ENCODE measurements at places on chromosomes 1 and 21. TPM values are rescaled to one million over a fixed set of nuclear protein-coding genes. Genes with fewer than 3 reads are reported as not detected.

LCE2C gene
- total RNA-seq: not detected

CA6 gene
- total RNA-seq: 0.24 TPM

ARHGEF2 gene
- total RNA-seq: 46.4 TPM

TMPRSS3 gene
- 1.3 TPM for total RNA-seq

DNA sequence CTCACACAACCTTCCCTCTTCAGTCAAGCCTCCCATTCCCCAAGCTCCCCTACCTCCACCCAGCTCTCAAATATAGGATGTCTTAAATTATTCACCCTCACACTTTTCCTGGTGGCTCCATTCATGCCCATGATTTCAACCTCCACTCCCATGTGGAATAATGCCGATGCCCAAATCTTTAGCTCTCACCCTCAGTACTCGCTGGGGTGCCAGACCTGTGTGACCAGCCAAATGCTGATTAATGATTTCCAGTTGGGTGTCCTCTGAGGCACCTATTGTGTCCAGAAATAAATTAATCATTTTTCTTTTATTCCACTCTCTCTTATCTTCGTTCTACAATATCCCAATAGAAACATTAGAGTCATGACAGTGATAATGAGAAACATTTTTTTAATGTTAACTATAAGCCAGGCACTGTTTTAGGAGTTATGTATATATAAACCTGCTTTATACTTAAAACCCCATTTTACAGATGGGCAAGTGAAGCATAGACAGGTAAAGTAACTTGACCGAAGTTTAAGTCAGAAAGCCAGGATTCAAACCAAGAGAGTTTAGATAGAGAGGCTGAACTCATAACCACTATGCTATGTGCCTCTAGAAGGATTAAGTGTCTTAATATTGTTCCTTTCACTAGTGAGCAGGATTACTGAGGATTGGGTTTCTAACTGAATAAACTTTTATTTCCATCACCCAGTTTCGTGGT is 209.7 kb downstream of the DUSP10 start:
- H3K27ac ChIP-seq: no peak overlapping the region
- no peaks in the 10 kb centered on the region for H3K36me3 ChIP-seq
- peaks cover 43% of the 10 kb centered on the region for H3K27me3 ChIP-seq
- no peak overlapping the region for H3K4me3 ChIP-seq
- no peaks in the 10 kb centered on the region for H3K4me1 ChIP-seq

DNA sequence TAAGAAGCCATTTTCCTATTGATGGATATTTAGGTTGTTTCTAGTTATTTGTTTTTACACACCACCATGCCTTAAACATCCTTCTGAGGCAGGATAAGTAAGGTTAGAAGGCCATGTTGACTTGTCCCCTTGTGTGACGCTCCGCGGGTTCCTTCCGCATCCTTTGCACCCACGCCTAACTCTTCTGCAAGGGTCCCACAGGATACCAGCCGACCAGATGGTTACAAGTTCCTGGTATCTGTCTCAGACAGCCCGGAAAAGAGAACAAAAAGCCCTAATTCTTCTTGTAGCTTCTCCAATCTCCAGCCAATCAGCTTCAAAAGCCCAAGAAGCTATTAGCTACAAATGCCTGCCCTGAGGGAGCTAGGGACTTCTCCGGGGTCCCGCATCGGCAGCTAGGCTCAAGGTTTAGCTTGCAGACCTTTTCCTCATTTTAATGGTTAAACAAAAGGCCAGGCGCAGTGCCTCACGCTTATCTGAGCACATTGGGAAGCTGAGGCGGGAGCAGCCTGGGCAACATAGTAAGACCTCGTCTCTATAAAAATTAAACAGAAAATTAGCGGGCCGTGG is 4.9 kb upstream of the OTUD3 start:
- H3K4me1 ChIP-seq: peaks cover 5% of the 10 kb centered on the region
- no peak overlapping the region for H3K4me3 ChIP-seq
- H3K27me3 ChIP-seq: peaks cover 16% of the 10 kb centered on the region
- no peak overlapping the region for H3K27ac ChIP-seq
- H3K36me3 ChIP-seq: no peaks in the 10 kb centered on the region
- no peak for DNase-seq

DNA sequence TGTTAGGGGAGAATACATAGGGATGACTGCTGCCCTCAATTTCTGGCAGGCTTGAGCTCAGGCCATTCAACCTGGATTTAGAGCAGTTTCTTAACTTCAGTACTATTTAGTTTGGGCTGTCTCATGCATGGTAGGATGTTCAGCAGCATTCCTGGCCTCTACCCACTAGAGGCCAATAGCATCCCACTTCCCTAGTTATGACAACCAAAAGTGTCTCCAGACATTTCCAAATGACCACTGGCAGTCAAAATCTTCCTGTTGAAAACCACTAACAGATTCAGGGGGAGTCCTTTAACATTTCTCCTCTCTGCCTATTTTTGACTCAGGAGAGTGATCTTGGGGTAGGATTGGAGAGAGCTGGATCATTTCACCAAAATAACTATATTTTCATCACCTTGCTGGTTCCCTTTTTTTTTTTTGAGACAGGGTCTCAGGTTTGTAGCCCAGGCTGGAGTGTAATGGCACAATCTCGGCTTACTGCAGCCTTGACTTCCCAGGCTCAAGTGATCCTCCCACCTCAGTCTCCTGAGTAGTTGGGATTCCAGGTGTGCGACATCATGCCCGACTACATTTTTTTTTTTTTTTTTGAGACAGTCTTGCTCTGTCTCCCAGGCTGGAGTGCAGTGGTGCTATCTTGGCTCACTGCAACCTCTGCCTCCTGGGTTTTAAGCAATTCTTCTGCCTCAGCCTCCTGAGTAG is 8.7 kb downstream of the GNAT2 start:
- no peaks in the 10 kb centered on the region for H3K27me3 ChIP-seq
- H3K36me3 ChIP-seq: no peaks in the 10 kb centered on the region

DNA sequence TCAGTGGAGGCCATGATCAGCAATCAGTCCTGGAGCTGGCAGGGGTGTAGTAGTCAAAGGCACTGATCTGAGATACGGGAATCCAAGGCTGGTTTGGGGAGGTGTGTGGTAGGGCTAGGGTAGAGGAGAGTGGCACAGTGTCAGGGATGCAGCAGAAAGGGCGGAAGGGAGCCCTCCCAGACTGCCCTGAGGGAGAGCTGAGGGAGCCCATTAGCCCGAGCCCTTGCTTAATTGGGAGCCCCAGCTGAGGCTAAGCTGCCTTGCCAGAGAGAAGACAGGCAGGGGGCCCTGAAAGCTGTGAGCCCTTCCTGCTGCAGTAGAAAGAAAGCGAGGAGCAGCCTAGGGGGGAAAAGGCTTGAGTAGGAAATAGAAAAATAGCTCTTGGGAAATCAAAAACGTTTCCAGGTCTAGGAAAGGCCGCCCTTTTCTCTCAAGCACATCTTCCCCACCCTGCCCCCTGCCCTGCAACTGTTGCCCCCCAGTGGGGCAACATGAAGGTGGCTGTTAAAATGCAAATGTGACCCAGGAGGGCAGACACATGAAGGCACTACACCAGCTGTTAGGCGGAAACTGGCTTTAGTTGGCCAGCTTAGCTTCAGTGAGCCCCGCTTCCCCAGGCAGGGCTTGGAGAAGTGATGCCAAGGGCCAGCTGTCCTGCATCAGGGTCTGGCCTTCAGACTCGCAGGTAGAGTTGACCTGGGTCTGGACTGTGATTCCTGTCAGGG is 106.2 kb downstream of the UCK2 start:
- peaks cover 4% of the 10 kb centered on the region for H3K27me3 ChIP-seq
- no peak for DNase-seq
- H3K27ac ChIP-seq: no peak overlapping the region
- no peak overlapping the region for H3K4me3 ChIP-seq
- no peaks in the 10 kb centered on the region for H3K4me1 ChIP-seq

GRCh38 chr1:47459253-47459788 is 21.5 kb downstream of the FOXD2 start:
- H3K4me3 ChIP-seq: no peak overlapping the region
- peaks cover 67% of the 10 kb centered on the region for H3K27me3 ChIP-seq
- DNase-seq: no peak
- peaks cover 16% of the 10 kb centered on the region for H3K4me1 ChIP-seq
- no peak overlapping the region for H3K27ac ChIP-seq
- H3K36me3 ChIP-seq: no peaks in the 10 kb centered on the region

DNA sequence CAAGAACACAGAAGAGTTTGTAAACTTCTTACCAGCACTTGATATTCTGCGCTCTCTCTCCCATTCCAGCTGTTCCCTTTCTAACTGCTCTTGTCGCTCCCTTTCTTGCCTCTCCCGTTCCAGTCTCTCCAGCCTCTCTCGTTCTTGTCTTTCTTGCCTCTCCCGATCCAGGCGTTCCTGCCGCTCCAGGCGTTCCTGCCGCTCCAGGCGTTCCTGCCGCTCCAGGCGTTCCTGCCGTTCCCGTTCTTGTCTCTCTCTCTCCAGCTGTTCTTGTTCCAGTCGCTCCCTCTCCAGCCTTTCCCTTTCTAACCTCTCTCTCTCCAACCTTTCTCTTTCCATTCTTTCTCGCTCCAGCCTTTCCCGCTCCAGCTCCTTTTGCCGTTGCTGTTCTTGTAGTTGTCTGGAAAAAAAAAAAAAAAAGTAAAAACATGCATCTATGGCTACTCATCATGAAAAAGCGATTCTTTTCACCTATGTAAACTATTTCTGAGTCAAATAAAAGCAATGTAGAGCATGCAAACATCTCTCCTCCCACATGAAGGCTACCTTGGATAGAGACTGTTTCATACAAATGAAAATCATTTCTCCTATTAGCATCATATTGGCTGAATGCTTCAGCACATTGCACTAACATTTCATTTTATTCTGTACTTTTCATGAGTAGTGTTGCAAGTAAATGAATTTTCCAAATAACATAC is 91.5 kb upstream of the LBR start:
- peaks cover 13% of the 10 kb centered on the region for H3K4me1 ChIP-seq
- H3K4me3 ChIP-seq: no peak overlapping the region
- no peaks in the 10 kb centered on the region for H3K27me3 ChIP-seq
- no peak for DNase-seq
- H3K27ac ChIP-seq: no peak overlapping the region

- H3K4me1 ChIP-seq: peaks cover 31% of the 10 kb centered on the region
- no peaks in the 10 kb centered on the region for H3K36me3 ChIP-seq
- DNase-seq: no peak
- peak overlapping the region; percentile 26 for H3K4me3 ChIP-seq
- no peaks in the 10 kb centered on the region for H3K27me3 ChIP-seq
Observed at GRCh38 chr1:116311756-116312680, 61.0 kb upstream of the ATP1A1 start.

DNA sequence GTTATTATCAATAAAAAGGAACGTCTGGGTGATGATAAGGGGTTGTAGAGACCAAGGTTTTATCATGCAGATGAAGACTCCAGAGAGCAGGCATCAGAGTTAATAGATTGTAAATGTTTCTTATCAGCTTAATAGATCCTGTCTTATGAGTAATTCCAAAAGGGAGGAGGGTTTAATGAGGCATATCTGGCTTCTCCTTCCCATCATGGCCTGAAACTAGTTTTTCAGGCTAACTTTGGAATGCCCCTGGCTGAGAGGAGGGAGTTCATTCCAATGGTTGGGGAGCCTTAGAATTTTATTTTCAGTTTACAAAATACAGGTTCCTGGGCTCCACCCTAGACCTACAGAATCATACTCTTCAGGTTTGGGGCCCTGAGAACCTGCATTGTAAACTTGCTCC is 13.5 kb downstream of the PLA2G2D start:
- no peak overlapping the region for H3K27ac ChIP-seq
- H3K27me3 ChIP-seq: peaks cover 16% of the 10 kb centered on the region
- no peaks in the 10 kb centered on the region for H3K4me1 ChIP-seq

DNA sequence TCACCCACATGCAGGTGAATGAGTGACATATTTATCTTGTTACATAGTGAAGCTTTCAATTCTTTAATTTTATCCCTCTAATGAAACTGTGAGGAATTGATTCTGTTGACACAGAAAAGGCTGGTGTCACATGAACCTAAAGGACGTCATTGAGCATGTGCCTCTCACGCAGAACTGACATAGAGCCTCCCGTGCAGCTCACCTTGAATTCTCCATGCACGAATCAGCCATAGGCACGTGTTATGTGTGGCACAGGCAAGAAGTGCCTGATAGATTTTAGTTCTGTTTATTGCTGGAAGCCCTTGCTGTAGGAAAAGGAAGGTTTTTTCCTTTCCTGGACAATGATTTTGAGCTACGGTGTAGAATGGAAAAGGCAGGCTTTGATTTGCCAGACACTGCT is 11.3 kb downstream of the ADARB1 start:
- no peak overlapping the region for H3K4me3 ChIP-seq
- no peak overlapping the region for H3K27ac ChIP-seq
- no peaks in the 10 kb centered on the region for H3K27me3 ChIP-seq
- DNase-seq: no peak
- peaks cover 20% of the 10 kb centered on the region for H3K4me1 ChIP-seq
- peaks cover 3% of the 10 kb centered on the region for H3K36me3 ChIP-seq

DNA sequence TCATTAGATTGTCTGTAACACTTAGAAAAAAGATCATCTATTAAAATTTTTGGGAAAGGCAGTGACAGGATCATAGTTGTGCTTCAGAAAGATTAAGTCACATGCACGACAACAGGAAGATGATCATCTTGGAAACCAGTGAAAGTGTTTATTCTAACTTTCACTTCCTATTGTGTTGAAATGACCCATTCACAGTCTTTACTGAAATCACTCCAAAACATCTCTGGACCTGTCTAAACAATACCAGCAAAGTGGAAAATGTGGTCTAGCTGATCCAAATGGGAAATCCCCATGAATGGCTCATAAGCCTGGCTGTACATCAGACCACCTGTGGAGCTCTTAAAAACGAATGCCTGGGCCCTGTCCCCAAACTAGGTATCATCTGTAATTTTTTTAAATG is 111.1 kb upstream of the ETV3 start:
- H3K27ac ChIP-seq: no peak overlapping the region
- no peaks in the 10 kb centered on the region for H3K27me3 ChIP-seq
- H3K4me3 ChIP-seq: no peak overlapping the region
- no peaks in the 10 kb centered on the region for H3K36me3 ChIP-seq

DNA sequence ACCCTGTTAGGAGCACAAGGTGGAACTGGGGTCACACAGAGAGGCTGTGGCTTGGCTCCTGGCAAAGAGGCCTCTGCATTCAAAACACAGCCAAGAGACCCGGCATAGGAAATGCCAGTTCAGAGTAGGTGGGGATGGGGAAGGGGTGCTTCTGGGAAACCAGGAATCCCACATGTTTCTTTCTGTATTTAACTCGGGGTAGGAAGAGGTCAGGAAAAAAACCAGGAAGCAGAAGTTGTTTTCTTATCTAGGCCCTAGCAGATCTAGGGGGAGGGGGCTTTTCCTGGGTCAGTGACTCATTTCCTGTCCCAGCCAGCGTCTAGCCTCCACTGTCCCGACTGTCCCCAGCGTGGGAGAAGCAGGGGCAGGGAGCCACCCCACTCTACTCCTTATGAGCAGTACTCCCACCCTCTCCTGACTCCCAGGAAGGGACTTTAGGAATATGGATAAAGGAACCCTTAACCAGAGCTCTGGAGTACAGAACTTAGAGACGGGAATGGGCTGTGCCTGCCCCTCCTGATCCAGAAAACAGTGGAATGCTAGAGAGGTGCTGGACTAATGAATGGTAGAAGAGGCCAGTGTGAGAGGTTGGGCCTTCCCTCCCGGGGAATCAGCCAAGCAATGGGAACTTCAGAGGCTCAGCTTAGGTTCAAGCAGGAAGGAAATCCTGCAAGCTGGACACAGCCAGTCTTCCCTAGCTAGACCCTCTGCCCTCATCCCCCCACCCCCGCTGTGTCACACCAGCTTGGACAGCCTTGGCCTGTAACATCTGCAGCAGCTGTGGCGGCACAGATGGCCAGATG is 5.7 kb downstream of the FHL3 start:
- H3K36me3 ChIP-seq: no peaks in the 10 kb centered on the region
- H3K27ac ChIP-seq: peak overlapping the region; percentile 89
- H3K27me3 ChIP-seq: peaks cover 5% of the 10 kb centered on the region

All from type B pancreatic cell (in vitro differentiated cells).